Hepatocyte (in vitro differentiated cells): ENCODE measurements at places on chromosomes 5 and 9. TPM values are rescaled to one million over a fixed set of nuclear protein-coding genes. Genes with fewer than 3 reads are reported as not detected.

- peak; percentile 70 for DNase-seq
Observed at GRCh38 chr9:80797831-80798688, 891.3 kb downstream of the TLE1 start.

SHOC1 gene
- 0.12 and 0.19 TPM in 2 replicates for polyA plus RNA-seq

HARS1 gene
- 56.6 and 58.8 TPM in 2 replicates for polyA plus RNA-seq

ADCY2 gene
- polyA plus RNA-seq, result 3.2 and 4.5 TPM in 2 replicates

DNA sequence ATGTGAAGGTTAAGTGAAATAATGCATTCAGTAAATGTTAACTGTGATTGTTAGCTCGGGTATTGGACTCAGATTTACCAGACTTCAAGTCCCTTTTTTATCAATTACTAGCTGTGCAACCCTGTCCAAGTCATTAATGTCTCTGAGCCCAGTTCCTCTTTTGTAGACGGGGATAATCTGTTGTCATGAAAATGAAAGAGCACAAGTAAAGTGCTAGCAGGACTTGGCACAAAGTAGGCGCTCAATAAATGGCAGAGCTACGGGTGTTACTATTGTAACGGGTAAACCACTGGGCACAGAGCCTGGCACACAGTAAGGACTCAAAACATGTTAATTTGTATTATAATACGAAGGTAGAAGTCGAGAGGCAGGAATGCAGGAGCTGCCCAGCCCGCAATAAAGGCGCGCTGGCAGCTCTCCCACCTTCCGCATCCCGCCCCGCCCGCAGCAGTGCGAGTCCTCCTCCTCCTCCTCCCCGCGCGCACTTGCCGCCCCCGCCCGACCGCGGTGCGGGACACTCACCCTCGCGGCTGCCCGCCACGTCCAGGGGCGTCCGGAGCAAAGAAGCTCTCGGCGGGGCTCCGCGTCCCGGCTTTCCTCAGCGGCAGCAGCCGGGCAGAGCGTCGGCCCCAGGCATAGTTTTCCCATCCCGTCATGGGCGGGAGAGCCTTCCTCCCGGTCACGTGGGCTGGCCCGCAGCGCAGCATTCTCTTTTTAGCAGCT is at the start of gene C1QTNF2:
Gene C1QTNF2 (minus strand): TSS at position 637 of the 723 bp plus-strand sequence. CDS start 15,615 bp downstream, outside the sequence.
- DNase-seq, result peak; percentile 75

ADAMTS13 gene
- 6.5 and 11.4 TPM in 2 replicates for polyA plus RNA-seq

UIMC1 gene
- polyA plus RNA-seq, result 12.6 and 22.3 TPM in 2 replicates

DNA sequence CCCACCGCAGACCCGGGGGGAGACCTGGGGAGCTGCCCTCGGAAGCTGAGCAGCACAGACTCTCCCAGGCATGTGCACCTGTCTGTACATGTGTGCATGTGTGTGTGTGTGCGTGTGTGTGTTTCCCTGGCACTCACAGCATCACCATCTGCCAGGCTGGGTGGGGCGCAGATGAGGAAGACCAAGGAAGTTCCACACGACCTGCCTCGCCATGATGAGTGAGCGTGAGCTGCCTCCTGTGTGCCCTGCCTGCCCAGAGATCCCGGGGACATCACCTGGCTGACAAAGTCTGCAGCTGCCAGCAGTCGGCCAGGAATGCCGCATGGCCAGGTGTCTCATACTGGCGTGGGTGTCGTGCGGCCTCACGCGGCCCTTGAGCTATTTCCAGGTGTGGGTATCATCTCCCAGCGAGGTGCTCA is 4.0 kb upstream of the GPSM1 start:
- no peak for DNase-seq

GRCh38 chr9:34519321-34520020 is 3.3 kb downstream of the ENHO start:
- DNase-seq, result no peak

GRCh38 chr5:107512029-107512428 is 158.7 kb downstream of the EFNA5 start:
- no peak for DNase-seq

DNA sequence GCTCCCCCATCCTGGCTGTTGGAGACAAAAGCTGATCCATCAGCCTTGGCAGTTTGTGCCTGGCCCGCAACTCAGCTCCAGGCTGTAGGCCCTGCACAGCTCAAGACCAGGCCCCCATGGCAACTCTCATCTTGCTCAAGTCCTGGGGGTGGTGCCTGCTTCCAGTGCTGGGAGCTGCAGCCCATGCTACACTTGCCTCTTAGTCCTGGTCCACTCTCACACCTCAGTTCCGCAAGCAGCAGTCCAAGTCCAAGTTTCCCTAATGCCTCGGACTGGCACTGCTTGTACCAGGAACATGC is 14.2 kb downstream of the AHRR start:
- DNase-seq, result no peak

PRRC2B gene
- polyA plus RNA-seq, result 44.6 and 48.2 TPM in 2 replicates

- no peak for DNase-seq
Observed at GRCh38 chr9:135301271-135302263, 178.0 kb upstream of the PPP1R26 start.

DNA sequence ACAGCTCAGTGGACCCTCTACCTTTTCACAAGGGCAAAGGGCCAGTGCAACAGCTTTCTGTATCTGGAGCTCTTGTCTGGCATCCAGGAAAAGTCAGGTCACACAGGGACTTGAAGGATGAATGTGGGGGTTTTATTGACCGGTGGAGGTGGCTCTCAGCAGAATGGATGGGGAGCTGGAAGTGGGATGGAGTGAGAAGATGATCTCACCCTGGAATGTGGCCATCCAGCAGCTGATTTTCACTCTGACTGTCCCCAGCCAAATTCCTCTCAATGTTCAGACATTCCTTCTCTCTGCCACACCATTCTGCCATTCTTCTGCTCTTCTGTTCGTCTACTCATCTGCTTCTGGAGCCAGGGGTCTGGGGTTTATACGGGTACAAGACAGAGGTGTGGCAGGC is 1119.9 kb downstream of the TAF11L14 start:
- no peak for DNase-seq

DNA sequence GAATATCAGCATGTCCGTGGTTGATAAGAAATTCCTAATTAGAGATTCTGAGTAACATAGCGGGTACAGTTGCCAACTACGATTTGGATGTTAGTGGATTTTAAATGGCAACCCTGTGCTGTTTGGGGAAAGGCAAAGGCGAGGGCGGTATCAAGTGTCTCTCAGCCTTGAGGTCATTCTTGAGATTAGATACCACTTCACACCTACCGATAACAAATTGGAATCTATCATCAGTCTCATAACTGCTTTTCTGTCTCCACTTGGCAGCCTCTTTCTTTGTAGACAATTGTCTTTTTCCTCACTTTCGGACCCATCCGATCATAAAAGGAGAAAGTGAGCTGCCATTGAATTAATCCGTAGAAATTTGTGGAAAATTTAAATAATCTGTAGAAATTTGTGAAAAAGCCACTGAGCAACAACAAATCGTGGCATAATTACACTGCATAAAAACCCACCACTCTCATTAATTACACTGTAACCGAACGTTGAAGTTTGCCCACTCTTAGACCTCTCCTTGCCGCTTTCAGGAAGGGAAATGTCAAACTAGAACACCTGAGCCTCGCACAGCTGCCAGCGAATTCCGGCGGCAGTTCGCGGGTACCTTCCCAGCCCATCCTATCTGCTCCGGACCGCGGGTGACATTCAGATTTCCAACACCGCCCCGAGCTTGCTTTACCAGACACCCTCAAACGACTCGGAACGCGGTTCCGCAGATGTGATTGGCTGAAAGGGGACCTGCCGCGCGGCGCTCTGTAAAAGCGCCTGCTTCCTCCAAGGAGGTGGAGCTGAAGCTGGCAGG is 849 bp upstream of the RGMB start:
- peak; percentile 78 for DNase-seq

- peak; percentile 10 for DNase-seq
Observed at GRCh38 chr5:75152860-75153259, 83.8 kb downstream of the ANKRD31 start.

- no peak for DNase-seq
Observed at GRCh38 chr9:98575379-98576346, 133.1 kb downstream of the GABBR2 start.

GRCh38 chr9:129781981-129782380 is 21.0 kb upstream of the TOR1B start:
- no peak for DNase-seq

DNA sequence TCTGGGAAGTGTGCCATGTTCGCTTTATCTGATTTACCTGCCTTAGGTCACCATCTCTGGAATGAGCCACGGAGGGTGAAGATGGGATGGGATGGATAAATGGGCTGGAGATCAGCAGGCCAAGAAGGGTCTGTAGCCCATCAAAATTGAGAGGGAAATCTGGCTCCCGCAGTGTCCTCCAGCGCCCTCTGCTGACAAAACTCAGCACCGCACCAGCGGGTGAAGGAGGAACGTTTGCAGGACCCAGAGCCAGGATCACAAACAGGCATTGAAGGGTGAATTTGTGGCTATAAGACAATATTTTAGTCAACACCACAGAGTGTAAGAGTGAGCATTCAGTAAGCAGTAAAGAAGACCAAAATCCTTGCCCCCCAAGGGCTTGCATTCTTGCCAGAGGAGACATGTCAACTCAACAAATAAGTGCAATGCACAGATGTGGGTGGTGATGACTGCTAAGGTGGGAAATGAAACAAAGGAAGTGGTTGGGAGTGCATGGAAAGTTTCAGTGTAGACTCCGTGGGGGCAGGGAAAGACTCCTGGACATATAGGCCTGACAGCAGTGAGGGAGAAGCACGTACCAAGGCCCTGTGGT is 124.4 kb downstream of the TENT4A start:
- no peak for DNase-seq

N4BP3 gene
- 1.3 and 1.6 TPM in 2 replicates for polyA plus RNA-seq

DAB2 gene
- polyA plus RNA-seq, result 130 TPM in 2 replicates

GRCh38 chr9:35172878-35173277 is 11.1 kb downstream of the UNC13B start:
- DNase-seq, result no peak

GRCh38 chr5:112870966-112871365 is 9.9 kb downstream of the SRP19 start:
- DNase-seq, result no peak

HABP4 gene
- 18.0 and 24.8 TPM in 2 replicates for polyA plus RNA-seq

DNA sequence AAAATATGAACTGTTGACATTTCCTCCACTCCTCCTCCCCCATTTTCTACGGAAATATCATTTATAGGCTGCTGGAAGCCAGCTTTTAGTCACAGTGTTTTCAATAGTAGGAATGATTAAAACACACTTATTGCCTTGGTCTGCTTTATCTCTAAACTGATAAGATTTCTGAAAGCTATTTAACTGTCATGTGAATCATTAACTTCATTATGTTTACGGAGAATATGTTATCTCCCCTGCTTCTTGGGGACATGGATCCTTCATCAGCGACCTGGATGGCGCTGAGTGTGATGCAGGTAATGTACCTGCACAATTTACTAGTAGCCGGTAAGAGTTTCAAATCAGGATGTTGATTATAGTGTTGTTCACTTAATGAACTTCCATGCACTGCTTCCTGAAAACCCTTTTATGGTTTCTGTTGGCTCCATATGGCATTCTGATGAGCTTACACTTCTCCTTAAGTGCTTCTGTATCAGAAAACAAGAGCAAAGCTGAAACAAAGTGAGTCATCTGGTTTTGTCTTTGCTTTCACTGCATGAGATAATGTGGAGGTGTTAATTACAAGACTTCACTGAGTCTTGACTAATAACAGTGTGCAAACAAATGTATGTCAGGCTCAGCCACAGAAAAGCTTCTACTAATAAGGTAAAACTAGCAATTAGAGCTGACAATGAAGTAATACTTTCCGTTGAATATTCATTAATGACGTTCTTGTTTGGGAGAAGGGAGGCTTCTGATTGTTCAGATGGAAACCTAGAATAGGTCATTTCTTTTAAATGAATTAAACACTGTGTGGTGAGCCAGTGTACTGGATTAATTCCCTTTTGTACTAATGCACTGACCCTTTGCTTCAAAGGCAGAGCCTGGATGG is 162.4 kb upstream of the ZNF608 start:
- DNase-seq, result peak; percentile 40

DNA sequence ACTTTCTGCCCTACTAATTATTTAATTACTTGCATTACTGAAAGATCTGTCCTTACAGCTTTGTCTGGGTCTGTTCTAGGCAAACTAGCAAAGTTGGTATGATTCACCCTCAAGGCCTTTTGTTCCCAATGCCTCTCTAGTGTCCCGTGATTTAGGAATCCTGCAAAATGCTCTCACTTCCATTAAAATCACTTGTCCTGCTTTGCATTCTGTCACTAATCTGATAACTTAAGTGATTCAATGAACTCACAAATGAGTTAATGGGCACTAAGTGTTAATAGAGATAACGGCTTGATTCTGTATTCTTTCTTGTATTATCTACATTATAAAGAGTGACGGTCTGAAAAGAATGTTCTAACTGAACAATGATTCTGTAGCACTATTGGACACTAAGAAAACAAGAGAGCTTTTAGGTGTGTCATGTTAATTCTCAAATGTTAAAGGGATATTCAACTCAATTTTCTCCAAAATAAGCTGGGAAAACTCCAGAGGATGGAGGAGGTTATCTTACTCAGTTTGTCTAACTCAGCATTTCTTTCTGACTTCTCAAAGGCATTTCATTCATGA is 697.3 kb downstream of the CETN3 start:
- no peak for DNase-seq

ASS1 gene
- 103 and 145 TPM in 2 replicates for polyA plus RNA-seq

DNA sequence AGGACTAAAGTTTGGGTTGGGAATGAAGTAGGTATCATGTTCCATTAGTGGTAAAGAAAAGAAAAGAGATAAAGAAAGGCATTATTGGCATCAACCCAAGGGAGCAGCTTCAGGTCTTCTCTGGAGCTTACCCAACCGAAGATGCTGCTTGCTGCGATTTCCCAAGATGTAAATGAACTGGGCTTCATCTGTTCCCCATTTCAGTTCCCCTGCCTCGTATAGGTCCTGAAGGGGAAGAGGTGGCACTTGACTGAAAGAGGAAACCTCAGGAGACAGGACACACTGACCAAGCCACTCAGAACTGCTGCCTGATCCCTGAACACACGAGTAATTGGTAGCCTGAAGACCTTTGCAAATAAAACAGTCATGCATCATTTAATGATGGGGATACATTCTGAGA is 24.6 kb downstream of the ANXA6 start:
- no peak for DNase-seq

DNA sequence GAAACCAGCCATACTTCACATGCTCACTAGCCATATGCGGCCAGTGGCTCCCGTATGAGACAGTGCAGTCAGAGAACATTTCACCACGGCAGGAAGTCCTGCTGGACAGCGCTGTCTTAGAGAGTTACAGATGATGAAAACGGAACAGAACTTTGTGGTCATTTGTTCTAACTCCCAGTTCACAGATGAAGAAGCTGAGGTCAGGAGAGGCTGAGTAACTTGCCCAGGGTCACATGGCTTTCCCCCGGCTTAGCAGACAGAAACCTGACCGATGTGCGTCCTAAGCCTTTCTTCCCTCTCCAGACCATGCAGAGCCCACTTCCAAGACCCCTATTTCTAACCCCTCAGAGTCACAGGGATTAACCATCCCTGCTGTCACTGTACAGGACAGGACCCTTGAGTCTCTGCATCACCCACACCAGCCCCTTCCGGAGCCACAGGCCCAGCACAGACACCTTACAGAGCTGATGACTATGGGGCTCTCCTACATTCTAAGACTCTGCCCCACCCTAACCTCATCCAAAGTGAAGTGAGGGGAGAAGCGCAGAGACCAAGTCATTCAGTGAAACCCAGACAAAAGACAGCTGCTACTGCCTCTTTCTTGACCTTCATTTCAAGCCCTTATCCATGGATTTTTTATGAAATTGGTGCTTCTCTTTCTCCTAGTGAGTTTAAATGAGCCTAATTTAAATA is 86.9 kb downstream of the PTPN3 start:
- DNase-seq, result no peak
